ENCODE measurements at places on chromosomes 11 and 22.

GRCh38 chr11:128261011-128261421 is 326.3 kb downstream of the ETS1 start:
- no peak for DNase-seq

- DNase-seq, result no peak
These were observed 84.3 kb downstream of the MSANTD4 start for GRCh38 chr11:105937738-105938137.

DNA sequence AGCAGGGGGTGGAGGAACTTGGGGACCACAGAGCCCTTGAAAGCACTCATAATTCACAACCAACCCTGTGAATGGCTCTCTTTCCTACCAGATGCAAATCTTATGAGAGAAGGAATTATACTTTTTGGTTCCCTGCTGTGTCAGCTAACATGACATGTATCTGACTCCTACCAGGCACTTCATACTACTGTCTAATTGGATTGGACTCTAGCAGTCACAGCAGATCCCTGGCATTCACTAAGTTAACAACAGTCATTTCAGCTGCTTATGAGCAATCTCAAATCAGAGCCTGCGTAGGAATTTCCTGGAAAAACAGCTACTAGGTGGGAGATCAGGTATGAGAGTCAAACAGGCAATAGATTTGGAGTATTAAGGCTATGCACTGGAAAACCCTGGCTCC is 11.1 kb upstream of the ENDOD1 start:
- no peak for DNase-seq

DNA sequence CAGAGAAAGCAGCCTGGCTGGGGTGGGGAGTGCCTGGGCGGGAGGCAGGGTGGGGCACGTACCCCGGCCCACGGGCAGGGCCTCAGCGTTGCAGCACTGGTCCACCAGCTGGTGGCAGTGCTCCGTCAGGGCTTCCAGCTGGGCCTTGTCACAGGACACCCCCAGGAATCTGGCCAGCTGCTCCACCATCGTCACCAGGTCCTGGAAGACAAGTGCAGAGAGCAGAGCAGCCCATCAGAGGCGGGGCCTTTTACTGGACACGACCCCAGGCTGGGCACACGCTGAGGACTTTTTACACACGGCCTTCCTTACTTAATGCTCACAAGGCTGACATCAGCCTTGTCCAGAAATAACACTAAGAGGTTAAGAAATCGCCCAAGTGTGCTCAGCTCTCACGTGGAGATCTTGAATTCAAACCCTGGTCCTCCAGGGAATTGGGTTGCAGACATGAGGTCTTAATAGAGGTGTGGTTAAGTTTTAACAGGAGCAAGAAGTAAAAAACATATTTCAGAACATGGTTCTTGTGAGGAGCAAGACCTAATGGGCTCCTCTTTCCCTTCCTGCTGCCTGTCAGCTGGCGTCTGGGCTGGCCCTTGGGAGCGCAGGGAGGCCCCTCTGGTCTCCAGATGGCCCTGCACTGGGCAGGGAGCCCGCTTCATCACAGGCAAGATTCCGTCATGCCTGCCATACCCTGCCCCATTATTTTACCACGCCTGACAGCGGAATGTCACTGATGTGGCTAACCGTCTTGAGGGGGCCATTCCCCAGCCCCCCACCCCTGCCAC is 17.1 kb upstream of the EFCAB6 start:
- no peak for DNase-seq

Data from stimulated activated naive CD4-positive, alpha-beta T cell treated with Interleukin-2 at 50 U/mL for 16 hours (primary cell).